Right cardiac atrium (tissue), 5 donors: ENCODE measurements at places on chromosomes 16 and 17. TPM values are rescaled to one million over a fixed set of nuclear protein-coding genes. Genes with fewer than 3 reads are reported as not detected.
A peak's percentile ranks its signal among the peaks of the same experiment; 100 is the strongest.

- DNase-seq = peak; percentile 82
Measured at GRCh38 chr17:50593321-50593720, 32.8 kb downstream of the CACNA1G start.

DNA sequence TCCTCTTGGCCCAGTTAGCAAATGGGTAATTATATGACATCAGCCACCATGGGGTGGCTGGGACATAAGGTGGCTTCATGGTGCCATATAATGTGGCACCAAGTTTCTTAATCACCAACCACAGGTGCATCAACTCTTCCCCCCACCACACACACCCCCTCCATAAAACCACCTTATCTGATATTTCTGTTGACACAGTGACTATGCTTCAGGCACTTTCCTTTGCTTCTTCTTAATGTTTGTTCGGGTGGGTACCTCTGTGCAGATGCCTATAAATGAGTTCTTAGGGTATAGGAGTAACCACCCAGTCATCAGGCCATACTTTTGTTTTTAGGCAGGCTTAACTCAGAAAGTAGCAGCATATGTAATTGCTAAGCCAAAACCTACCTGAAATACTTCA, 29.5 kb downstream of the RNF43 start:
- no peak for DNase-seq

GRCh38 chr17:74216505-74216904, 3.1 kb downstream of the TTYH2 start:
- DNase-seq = peak; percentile 53

GRCh38 chr17:77618731-77619130, 339.8 kb upstream of the TNRC6C start:
- no peak for DNase-seq

DNA sequence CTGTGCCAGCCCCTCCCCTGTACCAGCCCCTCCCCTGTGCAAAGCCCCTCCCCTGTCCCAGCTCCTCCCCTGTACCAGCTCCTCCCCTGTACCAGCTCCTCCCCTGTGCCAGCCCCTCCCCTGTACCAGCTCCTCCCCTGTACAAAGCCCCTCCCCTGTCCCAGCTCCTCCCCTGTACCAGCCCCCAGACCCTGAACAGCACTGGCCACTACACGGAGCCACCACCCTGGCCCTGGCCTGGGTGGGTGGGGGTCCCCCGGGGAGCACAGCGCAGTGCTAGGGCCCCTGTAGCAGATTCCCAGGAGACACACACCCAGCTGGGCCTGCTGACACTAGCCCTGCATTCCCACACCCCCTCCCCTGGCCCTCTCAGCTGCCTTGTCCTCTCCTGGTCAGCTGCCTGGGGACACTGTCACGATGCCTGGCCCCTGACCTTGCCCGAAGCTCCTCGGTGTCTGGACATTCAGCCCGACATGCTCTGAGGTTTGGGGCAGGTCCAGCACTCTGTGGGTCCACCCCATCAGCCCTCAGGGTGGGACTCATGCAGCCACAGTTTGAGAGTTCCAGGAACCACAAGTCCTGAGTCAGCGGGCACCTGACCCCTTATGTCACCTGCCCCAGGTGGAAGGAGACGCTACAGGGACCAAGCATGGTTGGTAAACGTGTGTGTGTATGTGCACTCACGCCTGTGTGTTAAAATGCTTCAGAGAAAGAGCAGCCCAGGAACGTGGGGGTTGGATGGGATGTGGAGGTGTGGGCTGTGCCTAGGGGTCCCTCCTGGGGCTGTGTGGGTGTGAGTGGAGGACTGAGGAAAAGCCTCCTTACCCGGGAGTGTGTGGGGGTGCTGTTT, 114.2 kb downstream of the METRNL start:
- peak; percentile 21 for DNase-seq

Gene MEAK7
- polyA plus RNA-seq = 2.9 TPM

Gene KRTAP2-1
- polyA plus RNA-seq = not detected

Gene IRX5
- 0.48 TPM for polyA plus RNA-seq

Gene DYNLRB2
- polyA plus RNA-seq = not detected

Gene SPHK1
- 3.8 TPM for polyA plus RNA-seq

Gene CHST5
- 0.11 TPM for polyA plus RNA-seq
